ENCODE measurements at places on chromosomes 6 and 20. TPM values are rescaled to one million over a fixed set of nuclear protein-coding genes. Genes with fewer than 3 reads are reported as not detected.
A peak's percentile ranks its signal among the peaks of the same experiment; 100 is the strongest.

- DNase-seq = no peak
Measured at GRCh38 chr6:138182939-138183789, 21.4 kb downstream of the ARFGEF3 start.

GRCh38 chr6:130020907-130021629 is 2.7 kb downstream of the L3MBTL3 start:
- peak; percentile 67 for DNase-seq

DNA sequence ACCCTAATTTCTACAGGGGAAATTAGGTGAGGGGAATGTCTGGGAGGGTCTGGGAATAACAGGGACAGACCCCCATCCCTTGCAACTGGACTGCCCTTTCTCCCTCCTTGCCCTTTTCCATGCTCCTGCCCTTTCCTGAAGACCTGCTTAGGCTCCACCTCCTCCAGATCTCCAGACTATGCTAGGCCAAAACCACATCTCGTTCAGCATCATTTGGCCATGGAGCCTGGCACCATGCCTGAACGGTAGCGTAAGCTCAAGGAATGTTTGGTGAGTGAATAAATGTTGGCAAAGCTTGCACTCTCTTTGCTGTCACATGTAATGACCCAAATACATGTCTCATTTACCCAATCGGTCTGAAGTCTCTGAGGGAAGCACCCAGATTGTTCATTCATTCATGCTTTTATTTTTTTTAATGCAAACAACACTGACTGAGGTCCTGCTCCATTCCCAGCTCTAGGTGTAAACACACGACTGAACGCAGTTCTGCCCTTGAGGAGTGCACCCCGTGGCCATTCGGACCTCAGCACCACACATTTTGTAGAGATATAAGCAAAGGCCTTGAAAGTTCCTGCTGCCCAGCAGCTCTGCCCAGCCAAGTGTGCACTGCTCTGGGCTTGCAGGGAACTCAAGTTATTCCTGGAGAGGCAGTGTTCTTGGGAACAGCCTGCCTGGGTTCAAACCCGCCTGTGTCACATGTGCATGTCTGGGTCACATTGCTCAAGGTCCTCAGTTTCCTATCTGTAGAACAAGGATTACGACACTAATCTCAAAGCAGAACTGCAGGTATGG is 1.1 kb upstream of the GRM4 start:
- no peak for DNase-seq

DNA sequence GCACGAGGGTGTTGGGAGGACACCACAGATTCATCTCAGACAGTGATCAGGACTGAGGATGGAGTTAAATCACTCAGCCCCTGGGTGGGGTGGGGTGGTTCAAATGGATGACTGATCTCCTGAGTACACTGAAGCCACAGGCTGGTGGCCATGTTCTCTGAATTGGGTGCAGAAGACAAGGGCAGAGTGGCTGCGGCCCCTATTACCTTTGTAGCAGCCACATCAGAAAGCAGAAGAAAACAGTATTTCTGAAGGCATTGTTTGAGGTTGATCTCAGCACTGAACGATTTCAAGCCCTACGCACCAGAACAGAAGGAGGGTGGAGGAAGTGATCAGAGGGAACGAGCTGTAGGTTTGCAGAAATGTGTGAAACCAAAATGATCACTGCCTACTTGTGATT is 71.6 kb downstream of the SH3BGRL2 start:
- DNase-seq = no peak

GRCh38 chr20:20734475-20734948 is 22.1 kb upstream of the RALGAPA2 start:
- no peak for DNase-seq

GRCh38 chr6:12543953-12544352 is 172.6 kb upstream of the PHACTR1 start:
- peak; percentile 34 for DNase-seq

DNA sequence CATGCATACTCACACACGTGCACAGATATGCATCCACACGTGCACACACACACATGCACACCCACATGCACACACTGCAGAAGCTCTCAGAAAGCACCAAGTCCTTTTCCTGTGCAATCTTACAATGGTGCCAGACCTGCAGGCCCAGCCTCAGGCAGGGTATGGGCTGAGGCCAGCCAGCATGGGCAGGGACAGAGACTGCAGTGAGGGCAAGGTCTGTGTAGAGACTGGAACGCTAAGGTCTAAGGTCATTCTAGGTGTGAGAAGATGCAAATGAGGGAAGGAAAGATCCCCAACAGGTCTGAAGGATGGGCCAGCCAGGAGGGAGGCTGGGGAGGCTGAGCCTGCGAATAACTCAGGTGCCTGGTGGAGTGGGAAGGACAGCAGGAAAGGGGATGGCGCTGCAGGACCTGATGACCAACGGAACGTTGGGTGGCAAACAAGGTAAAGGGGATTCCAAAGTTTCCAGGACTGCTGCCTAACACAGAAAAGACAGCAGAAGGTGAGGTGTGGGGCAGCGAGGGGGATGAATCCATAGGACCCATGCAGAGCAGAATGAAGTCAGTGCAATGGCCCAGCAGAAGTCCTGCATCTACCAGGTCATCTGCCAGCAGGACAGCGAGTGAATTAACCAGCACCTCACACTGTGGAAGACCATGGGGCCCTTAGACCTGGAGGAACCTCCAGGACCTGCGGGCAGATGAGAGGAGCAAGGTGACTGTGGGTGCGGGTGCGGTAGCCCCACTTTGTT is 67.0 kb downstream of the ABHD12 start:
- DNase-seq = no peak

- no peak for DNase-seq
Measured at GRCh38 chr20:52033313-52033712, 158.3 kb downstream of the ZFP64 start.

DNA sequence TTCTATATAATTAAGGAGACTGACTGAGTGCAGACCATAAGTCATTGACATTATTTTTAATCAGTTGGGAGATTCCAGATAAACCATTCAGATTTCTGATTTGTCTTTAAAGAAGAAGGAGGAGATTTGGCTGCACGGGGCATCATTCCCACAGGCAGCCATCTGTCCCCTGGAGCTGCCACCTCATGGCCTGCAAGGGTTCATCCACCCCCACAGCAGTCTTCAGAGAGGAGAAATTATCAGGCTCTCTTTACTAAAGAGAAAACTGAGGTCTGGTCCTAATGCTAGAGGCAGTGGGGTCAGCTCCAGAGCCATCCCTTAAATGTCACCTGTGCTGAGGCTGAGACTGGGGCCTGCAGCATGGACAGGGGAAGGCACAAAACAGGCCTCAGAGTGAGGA is 501.3 kb upstream of the SULF2 start:
- no peak for DNase-seq

DNA sequence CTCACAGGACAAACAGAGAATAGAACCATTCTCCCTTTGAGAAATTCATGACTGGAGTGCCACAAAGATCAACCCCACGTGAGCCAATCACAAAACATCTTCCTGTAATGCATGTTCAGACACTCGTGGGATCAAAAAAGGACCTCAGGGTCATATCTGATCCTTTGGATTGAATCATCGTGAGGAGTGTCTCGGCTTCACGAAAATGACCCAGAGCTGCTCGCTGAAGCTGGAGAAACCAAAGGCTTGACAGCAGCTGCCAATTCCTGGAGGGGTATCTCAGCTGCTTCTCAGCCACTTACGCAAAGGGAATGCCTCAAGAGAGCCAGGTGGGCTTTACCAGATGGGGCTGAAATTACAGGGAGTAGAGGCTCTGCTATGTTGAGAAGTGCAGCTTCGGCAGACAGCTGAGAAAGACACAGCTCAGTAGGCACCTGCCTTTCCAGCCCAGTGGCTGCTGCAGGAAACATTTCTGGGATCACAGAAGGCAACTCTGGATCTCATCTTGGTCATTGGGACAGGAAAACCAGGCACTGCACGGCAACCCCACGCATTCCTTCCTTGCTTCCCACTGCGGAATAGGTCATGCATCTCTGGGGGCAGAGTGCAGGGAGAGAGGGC is 813.1 kb downstream of the KIF16B start:
- DNase-seq = no peak

Gene MTG2
- total RNA-seq = 19.5 TPM

Gene TRAPPC3L
- not detected for total RNA-seq

Gene SLC32A1
- total RNA-seq = not detected

Measured in kidney epithelial cell (primary cell).